ENCODE measurements at places on chromosomes 13 and 19. TPM values are rescaled to one million over a fixed set of nuclear protein-coding genes. Genes with fewer than 3 reads are reported as not detected.

- DNase-seq: no peak
Observed at GRCh38 chr13:99960663-99961311, 10.8 kb downstream of the ZIC5 start.

Gene FGF21
- total RNA-seq: not detected

GRCh38 chr19:8592231-8593009 is 15.2 kb upstream of the MYO1F start:
- peak; percentile 95 for DNase-seq

- no peak for DNase-seq
Observed at GRCh38 chr13:49740870-49741269, 49.6 kb upstream of the EBPL start.

DNA sequence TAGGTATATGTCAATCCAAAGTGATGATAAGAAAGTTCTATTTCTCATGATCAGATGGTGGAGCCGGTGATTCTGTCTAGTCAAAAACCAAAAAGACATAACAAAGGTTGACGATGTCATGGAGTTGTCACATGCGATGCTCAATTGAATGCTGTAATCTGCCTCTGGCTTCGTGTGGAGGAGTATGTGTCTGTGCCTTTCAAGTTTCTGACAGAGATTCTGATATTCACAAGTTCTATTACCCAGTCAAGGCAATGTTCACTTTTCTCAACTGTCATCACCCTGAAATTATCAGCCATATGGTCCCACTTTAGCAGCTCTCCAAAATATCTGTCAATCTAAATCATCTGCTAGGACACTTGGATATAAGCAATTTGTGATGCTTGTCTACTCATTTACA is 367.6 kb upstream of the PRR20A start:
- DNase-seq: no peak

Measured in IMR-90 (cell line).